Neural cell (in vitro differentiated cells): ENCODE measurements at places on chromosomes 4 and X. TPM values are rescaled to one million over a fixed set of nuclear protein-coding genes. Genes with fewer than 3 reads are reported as not detected.

Gene ZNF141
- 19.0 and 29.4 TPM in 2 replicates for polyA plus RNA-seq

Gene CT45A5
- polyA plus RNA-seq: not detected in 2 replicates

Gene DSPP
- polyA plus RNA-seq: not detected in 2 replicates

Gene SPANXC
- polyA plus RNA-seq: not detected in 2 replicates

Gene ZMAT1
- 33.9 and 39.1 TPM in 2 replicates for polyA plus RNA-seq

Gene ITGB1BP2
- 2.8 and 5.4 TPM in 2 replicates for polyA plus RNA-seq
